ENCODE measurements at places on chromosomes 5 and 9. TPM values are rescaled to one million over a fixed set of nuclear protein-coding genes. Genes with fewer than 3 reads are reported as not detected.

KCNN2 gene
- 10.4 TPM for polyA plus RNA-seq

DNA sequence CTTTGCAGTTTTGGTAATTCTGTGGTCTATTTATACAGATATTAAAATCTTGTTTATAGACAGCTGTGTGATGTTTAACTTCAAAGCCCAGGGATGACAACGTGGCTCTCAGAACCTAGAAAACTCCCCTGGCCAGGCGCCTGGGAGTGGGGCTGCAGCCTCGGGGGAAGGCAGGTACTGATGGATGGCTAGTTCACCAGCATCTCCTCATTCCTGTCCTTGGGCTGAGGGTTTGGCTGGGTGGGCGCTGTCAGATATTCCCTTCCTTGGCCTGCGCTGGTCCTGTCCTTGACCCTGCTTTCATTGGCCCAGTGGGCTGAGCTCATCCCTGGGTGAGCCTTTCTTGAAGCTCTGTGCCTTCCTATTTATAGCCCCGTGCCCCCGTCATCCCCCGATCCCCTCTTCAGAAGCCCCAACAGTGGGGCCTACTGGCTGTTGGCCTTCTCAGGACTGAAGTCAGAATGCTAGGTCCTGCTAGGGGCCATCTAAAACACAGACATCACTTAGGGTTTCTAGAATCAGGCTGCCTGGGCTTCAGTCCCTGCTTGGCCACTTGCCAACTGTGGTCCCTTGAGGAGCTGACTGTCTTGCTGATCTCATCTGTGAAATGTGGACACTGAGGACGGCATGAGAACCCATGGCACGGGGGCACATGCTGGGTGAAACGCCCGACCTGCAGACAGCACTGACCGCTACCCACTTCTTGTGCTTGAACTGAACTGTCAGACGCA is 20.9 kb downstream of the SH3GLB2 start:
- DNase-seq: peak; percentile 56

GRCh38 chr5:113181853-113182490 is 205.4 kb downstream of the DCP2 start:
- DNase-seq: no peak

NR6A1 gene
- polyA plus RNA-seq: not detected

CENPP gene
- polyA plus RNA-seq: 4.3 TPM

ELAVL2 gene
- polyA plus RNA-seq: 2.1 TPM

DNA sequence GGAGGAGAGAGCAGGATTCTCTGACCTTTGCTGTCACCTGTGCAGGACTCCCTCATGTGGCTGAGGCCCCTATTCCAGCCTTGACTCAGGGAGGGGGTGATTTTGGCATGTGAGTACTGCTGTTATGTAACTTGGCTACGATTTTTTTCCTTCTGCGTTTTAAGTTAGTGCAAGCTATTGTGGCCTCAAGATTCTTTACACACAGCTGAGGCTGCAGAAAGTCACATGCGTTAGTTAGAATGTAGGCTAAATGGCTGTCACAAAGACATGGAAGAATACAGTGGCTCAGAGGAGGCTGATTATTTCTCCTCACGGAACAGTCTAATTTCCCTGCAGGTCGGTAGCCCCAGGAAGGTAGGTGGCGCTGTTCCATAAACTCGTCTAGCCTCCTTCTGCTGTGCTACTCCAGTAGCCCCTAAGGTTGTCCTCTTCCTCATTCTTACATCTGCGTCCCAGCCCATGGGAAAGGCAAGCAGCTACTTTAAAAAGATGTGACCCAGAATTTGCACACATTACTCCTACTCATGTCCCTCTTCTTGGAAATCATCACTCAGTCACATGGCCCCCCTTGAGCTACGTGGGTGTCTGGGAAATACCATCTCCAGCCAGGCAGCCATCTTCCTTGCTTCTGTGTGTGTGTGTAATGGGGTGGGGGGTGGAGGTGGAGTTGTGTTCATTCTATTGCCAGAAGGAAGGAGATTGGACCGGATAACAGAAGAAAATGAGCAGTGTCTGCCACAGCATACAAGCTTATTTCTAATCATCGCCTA is 486.6 kb downstream of the CCDC171 start:
- DNase-seq: peak; percentile 63

ADAMTS6 gene
- 1.6 TPM for polyA plus RNA-seq

KCNV2 gene
- polyA plus RNA-seq: 0.20 TPM

GRCh38 chr5:395921-396530 is 47.0 kb upstream of the EXOC3 start:
- DNase-seq: no peak

RGS14 gene
- 12.9 TPM for polyA plus RNA-seq

GRCh38 chr5:107809201-107810034 is 138.7 kb upstream of the EFNA5 start:
- no peak for DNase-seq

- DNase-seq: no peak
Observed at GRCh38 chr9:16928179-16928945, 57.9 kb upstream of the BNC2 start.

GRCh38 chr5:56673171-56673570 is 142.2 kb upstream of the MAP3K1 start:
- no peak for DNase-seq

DNA sequence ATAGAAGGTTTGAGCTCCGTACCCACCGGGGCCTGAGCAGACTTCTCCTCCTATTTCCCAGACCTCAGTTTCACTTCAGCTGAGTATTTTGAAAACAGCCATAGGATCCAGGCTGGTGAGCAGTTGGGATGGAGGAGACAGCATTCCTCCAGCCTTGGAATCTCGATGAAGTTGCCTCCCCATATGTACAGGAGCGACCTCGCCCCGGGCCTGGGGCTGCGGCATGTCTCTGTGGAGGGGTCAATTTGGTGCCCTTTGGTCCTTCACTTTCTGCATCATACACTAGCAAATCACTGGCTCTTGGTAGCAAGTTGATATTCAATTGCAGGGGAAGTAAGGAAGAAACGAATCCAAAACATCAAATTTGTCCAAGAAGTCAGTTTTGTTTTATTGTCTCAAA is 402.0 kb upstream of the IRX4 start:
- no peak for DNase-seq

TAF11L5 gene
- polyA plus RNA-seq: not detected

- no peak for DNase-seq
Observed at GRCh38 chr5:131528682-131529081, 106.3 kb downstream of the RAPGEF6 start.
